ENCODE measurements at places on chromosomes 2 and 18.

DNA sequence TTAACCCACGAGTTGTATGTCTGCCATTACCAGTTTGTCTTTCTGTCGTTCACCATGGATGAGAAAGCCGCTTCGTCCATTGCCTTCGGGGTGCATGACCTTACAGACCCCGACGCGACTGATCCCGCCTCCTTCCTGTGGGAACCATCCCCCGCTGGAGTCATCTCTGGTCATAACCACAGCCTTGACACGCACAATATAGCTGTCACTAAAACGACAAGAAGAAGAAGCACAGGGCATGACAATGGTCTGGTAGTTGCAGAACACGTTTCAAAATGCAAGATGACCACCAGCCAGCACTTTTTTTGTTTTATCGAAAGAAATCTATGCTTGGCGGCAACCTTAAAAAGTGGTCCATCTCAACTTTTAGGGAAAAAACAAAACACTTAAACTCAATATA, 87.7 kb downstream of the SPRED2 start:
- no peak for DNase-seq

GRCh38 chr2:115908731-115909130, 1466.3 kb downstream of the DPP10 start:
- DNase-seq, result no peak

- DNase-seq, result no peak
Observed at GRCh38 chr2:149021761-149022160, 16.7 kb upstream of the LYPD6B start.

DNA sequence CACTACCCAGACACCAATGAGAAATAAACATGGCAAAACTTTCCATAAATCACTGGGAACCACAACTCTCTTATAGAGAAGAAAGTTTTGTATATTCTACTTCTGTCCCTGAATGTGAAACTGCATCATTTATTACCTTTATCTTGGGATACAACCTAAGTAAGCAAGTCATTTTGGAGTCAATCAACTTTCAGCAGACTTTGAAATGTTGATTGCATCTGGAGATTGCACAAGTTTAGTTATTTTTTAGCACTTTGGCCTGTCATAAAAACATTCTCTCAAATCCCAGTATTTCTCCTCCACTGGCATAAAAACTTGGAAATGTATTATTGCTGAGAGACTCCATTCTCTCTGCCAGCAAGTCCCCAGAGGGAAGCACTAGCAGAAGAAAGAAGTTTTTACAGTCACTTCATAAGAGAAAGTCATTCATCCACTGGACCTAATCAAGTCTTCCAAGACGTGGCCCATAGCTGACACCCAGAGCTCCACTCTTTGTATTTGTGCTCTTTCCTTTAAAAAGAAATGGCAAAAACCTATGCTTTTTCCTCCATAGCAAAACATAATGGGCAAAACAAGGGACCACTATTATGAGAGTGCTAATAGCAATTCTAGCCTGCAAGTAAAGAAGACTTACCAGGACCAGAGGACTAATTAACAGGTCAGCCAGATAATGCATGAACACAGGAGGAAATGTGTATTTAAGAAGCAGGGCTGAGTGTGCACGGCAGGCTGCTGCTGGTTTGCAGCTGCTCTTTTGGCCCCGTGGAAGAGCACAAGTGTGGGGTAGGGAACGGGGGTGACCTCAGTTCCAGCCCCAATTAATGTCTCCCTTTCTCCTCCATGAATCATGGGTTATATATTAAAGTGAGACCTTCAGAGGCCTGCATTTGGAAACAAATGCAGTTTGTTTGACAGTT, 171.5 kb downstream of the INO80D start:
- no peak for DNase-seq

GRCh38 chr2:134711692-134712091, 7.1 kb downstream of the TMEM163 start:
- no peak for DNase-seq

DNA sequence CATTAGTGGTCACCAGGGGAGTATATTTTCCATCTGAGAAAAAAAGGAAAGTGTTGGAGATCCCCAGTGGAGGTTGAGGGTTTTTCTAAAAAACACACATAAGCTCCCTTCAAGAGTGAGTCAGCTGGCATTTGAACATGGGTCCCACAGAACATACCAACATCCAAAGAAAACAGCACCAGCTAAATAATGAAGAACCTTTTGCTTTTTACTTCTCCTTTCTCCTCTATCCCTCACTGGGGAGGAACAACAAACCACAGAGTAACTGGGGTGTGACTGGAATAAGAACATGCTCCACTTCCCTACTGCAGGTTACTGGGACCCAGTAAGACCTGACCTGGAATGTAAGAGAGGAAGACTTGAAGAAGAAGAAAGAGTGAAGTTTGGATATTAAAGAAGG, 56.5 kb upstream of the RAPH1 start:
- no peak for DNase-seq

- no peak for DNase-seq
Observed at GRCh38 chr2:30149513-30149912, 2.7 kb downstream of the YPEL5 start.

Data from activated T-cell treated with anti-CD3 and anti-CD28 coated beads for 1 hour (primary cell).